Pulmonary artery endothelial cell (primary cell): ENCODE measurements at places on chromosomes 2 and 18. TPM values are rescaled to one million over a fixed set of nuclear protein-coding genes. Genes with fewer than 3 reads are reported as not detected.

The AMER3 gene
- total RNA-seq: not detected in 2 replicates

The DNAH6 gene
- not detected in 2 replicates for total RNA-seq

The UGT1A10 gene
- not detected in 2 replicates for total RNA-seq

The TTN gene
- total RNA-seq: 0.95 and 2.7 TPM in 2 replicates

The SERPINB10 gene
- total RNA-seq: not detected in 2 replicates

The SPATS2L gene
- total RNA-seq: 22.6 and 36.4 TPM in 2 replicates

The SERPINB4 gene
- not detected in 2 replicates for total RNA-seq
